Stimulated activated CD4-positive, alpha-beta T cell treated with anti-CD3 and anti-CD28 coated beads, TNF-alpha, amount 100 ng/mL, for 48 hours (primary cell): ENCODE measurements at places on chromosomes 1 and 21.

DNA sequence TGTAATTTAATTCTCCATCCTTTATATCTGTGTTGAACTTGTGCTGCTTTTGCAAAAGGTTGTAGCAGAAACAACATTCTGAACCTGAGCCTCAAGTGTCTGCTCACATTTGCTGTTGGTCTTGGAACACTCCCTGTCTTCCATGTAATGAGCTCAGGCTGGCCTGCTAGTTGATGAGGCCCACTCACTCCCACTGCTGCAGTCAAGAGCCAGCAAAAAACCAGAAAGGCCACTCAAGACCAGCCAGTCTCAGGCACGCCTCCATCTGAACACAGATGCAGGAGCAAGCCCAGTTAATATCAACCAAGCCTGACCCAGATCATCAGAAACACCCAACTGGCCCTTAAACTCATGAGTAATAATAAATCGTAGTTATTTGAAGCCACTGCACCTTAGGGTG, 342.2 kb upstream of the NFIA start:
- no peak for DNase-seq

GRCh38 chr21:38439426-38439825, 58.9 kb downstream of the ERG start:
- DNase-seq = no peak

- DNase-seq = no peak
Measured at GRCh38 chr1:202956969-202957368, 1.1 kb downstream of the ADIPOR1 start.

DNA sequence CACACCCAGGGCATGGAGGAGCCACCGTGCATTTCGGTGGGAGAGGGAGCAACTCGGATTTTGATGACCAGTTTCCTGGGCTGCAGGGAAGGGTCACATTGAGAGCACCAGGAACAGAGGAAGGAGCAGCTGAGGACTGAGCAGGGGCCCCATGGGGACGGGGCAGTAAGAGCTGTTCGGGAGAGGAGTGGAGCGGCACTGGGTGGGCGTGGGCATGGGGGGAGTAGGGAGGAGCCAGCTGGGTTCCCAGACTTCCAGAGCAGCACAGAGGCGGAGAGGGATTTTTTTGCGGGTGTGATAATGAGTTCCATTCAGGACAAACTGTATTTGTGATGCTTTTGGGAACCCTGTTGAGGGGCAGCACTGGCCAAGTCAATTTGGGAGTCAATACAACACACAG, 17.4 kb upstream of the GPR153 start:
- no peak for DNase-seq
